ENCODE measurements at places on chromosomes 11 and 22.

DNA sequence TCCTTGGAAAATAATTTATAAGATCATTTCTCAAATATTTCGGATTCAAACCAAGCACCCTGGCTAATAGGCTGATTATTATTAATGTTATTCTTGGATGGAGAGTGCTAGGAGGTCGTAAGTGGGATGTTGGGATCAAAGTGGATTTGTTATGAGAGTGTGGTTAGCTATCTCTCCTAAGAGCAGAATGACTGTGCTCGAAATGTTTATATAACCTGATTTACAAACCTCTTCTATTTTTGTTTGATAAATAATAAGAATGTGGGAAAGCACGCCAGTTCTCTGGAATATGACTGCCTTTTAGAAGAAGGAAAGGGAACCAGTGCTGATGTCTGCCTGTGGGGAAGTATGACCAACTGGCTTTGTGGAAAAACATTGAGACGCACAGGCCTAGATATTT, 527.5 kb downstream of the NTM start:
- no peak for DNase-seq

DNA sequence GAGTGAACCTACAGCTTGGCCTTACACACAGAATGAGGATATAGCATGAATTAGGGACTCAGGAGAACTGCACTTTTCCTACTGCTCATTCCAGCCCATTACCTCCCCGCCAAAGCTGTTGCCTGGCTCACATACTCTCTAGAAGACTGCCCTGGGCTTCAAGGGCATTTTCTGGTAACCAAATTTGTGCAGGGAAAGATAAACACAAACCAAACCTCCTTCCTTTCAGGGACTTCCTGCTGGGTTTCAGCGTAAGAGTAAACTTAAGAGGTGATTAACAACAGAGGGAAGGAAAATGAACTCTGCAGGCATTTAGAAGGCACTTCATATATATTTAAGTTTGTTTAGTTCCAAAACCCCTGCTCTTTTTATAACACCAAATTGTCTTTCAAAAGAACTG, 194.9 kb downstream of the SWAP70 start:
- DNase-seq: no peak

DNA sequence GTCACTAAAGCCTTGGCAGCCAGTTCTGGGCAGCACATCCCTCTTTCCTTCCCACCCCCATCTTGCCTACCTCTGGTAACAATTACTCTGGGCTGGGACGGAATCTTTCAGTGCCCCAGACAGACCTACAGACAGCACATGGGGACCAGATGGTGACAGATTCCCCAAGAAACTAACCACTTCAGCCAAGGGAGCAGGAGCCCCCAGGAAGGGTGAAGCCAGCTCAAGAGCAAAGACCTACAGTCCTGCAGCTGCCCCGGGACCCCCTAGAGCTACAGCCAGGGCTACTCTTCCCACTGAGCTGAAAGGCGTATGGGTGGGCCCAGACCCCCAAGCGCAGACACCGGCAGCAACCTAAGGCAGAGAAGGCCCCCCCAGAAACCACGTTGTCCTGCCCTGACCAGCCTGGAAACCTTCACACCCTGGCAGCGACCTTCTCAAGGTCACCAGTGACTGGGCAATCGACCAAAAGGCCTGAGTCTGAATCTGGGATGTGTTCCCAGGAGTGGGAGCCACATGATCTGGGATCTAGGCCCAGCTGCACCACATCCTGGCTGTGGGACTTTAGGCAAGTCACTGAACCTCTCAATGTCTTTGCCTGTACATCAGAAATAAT, 65.8 kb downstream of the LRRC32 start:
- DNase-seq: no peak

DNA sequence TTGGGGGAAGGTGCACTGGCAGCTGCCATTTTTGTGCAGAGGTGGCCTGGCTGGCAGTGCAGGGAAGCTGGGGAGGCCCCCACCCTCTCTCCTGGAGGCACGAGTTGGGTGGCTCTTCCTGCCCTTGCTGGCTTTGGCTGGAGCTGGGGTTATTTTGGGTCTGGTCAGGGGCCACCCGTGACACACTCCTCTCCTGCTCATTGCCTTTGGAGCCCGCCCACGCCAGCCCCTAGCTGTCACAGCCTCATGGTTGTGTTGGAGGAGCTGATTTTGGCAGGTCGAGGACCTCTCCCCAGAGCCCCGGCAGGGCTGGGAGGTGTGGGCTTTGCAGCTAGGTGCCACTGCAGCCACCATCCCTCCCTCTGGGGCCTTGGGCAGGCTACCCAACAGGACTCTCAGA, 21.5 kb downstream of the FBLN1 start:
- no peak for DNase-seq

DNA sequence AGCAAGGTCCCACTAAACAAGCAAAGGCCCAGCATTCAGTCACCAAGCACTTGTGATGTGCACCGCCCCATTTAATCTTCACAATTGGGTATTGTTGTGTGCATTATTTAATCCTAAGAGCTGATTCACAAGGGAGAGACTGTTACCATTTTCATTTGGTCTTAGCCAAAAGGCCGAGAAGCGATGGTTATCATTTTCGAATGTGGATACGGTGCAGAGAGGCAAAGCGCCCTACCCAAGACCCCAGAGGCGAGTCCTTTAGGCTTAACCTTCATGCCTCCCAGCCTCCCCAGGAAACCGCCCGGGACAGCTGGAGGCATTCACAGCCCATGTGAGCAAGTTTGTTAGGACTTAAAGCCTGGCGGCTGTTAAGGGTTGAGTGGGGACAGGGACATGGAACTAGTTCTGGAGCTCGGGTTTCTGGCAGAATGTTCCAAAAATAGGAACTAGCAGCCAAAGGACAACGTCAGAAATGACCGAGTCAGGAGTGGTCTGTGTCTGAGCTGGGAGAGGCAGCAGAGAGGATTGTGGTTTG, 13.0 kb upstream of the UPK3A start:
- DNase-seq: no peak

- no peak for DNase-seq
These were observed 3.8 kb upstream of the PELI3 start for GRCh38 chr11:66462911-66463310.

Data from effector CD4-positive, alpha-beta T cell (primary cell).